ENCODE measurements at places on chromosomes 5 and 9.
A peak's percentile ranks its signal among the peaks of the same experiment; 100 is the strongest.

DNA sequence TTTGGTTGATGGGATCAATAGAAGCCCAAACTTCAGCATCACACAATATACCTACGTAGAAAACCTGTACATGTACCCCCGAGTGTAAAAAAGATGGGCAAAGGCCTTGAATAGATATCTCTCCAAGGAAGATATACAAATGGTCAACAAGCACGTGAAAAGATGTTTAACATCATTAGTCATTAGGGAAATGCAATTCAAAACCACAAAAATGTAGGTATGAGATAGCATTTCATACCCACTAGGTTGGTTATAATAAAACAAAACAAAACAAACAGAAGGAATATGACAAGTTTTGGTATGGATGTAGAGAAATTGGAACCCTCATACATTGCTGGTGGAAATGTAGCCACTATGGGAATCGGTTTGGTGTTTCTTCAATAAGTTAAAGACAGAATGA, 33.1 kb upstream of the PPARGC1B start:
- no peak overlapping the region for H3K27ac ChIP-seq
- H3K4me1 ChIP-seq: no peaks in the 10 kb centered on the region
- H3K27me3 ChIP-seq: peaks cover 2% of the 10 kb centered on the region

- DNase-seq: no peak
- H3K4me1 ChIP-seq: peaks cover 6% of the 10 kb centered on the region
- peaks cover 6% of the 10 kb centered on the region for H3K27me3 ChIP-seq
- H3K4me3 ChIP-seq: peak overlapping the region; percentile 85
These were observed 13.7 kb downstream of the OR1J1 start for GRCh38 chr9:122463828-122464632.

GRCh38 chr9:112084907-112085306, 90.2 kb downstream of the SUSD1 start:
- H3K4me1 ChIP-seq: no peaks in the 10 kb centered on the region
- H3K27me3 ChIP-seq: no peaks in the 10 kb centered on the region
- no peak overlapping the region for H3K4me3 ChIP-seq
- no peak overlapping the region for H3K27ac ChIP-seq
- H3K36me3 ChIP-seq: peaks cover 5% of the 10 kb centered on the region
- no peak for DNase-seq

DNA sequence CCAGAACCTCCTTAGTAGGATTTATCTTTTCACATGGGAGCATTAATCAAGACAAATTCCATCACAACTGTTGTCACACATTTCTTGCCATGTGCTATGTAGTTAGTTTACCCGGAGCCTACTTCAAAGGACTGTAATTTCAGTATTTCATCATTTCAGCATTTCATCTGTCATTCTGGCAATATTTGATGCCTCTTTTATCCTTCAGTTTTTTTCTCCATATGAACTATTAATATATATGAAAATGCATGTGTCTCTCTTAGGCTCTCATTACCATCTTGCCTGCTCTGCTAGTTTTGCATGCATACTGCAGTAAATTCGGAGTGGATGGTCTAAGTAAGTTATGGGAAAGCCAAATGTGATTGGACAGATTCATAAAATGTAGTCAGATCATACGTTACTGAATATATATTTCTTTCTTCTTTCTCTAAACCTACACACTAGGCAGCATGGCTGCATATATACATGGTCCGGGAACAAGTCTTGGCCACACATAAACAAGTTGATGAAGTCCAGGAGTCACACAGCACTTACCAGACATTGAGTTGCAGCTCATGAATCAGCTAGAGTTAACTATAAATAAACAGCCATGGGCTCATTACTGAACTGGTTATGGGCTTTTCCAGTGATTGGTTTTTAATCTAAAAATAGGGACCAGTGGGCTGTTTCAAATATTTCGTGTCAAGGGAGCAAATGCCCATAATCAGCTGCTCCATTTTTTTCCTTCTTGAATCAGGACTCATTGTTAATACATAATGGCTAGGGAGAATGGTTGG, 46.6 kb downstream of the SPATA31D1 start:
- no peaks in the 10 kb centered on the region for H3K4me1 ChIP-seq
- no peak overlapping the region for H3K4me3 ChIP-seq
- H3K27ac ChIP-seq: no peak overlapping the region
- no peak for DNase-seq

DNA sequence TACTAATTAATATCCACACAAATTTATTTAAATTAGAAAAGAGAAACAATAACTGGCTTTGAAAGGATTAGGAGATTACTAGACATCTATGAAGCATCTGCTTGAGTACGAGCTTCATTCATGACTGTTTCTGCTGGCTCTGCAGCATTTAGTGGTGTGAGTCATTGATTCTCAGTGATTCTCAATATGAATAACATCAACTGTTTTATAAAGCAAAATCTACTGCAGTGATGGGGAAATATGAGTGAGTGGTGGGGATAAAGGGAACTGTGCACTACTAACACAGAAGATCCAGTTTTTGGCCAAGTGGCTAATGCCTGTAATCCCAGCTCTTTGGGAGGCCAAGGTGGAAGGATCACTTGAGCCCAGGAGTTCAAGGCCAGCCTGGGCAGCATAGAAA, 8.4 kb downstream of the FNBP1 start:
- H3K27me3 ChIP-seq: no peaks in the 10 kb centered on the region
- H3K36me3 ChIP-seq: peaks cover 7% of the 10 kb centered on the region
- H3K27ac ChIP-seq: peak overlapping the region; percentile 99
- no peak for DNase-seq
- H3K4me3 ChIP-seq: peak overlapping the region; percentile 59
- H3K4me1 ChIP-seq: peaks cover 43% of the 10 kb centered on the region

GRCh38 chr5:180848878-180849277, 12.2 kb downstream of the ZFP62 start:
- H3K27ac ChIP-seq: no peak overlapping the region
- peaks cover 16% of the 10 kb centered on the region for H3K4me1 ChIP-seq
- DNase-seq: no peak
- H3K4me3 ChIP-seq: no peak overlapping the region

- H3K4me1 ChIP-seq: peaks cover 19% of the 10 kb centered on the region
- no peak overlapping the region for H3K4me3 ChIP-seq
- DNase-seq: no peak
- H3K27ac ChIP-seq: peak overlapping the region; percentile 11
- no peaks in the 10 kb centered on the region for H3K36me3 ChIP-seq
- H3K27me3 ChIP-seq: no peaks in the 10 kb centered on the region
These were observed 332.3 kb downstream of the CWC27 start for GRCh38 chr5:65100911-65101631.

DNA sequence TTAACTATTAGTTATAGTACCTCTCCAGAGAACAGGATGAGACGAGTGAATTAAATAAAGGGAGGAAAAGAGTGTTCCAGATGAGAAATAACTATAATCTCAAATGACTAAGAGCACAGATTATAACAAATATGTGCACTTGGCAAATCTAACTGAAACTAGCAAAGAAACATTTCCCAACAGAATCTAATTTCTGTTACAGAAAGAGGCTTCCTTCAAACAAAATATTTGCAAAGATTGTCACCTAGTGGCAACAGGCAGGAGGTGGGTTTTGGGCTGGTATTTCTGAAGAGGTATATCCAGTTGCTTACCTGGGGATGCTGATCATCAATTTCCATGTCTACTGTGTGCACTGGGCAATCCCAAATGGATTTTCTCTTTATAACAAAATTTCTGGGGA, 5.6 kb upstream of the SPDL1 start:
- no peak overlapping the region for H3K4me3 ChIP-seq
- H3K36me3 ChIP-seq: no peaks in the 10 kb centered on the region
- no peak for DNase-seq
- H3K27me3 ChIP-seq: peaks cover 8% of the 10 kb centered on the region
- peaks cover 6% of the 10 kb centered on the region for H3K4me1 ChIP-seq
- no peak overlapping the region for H3K27ac ChIP-seq

DNA sequence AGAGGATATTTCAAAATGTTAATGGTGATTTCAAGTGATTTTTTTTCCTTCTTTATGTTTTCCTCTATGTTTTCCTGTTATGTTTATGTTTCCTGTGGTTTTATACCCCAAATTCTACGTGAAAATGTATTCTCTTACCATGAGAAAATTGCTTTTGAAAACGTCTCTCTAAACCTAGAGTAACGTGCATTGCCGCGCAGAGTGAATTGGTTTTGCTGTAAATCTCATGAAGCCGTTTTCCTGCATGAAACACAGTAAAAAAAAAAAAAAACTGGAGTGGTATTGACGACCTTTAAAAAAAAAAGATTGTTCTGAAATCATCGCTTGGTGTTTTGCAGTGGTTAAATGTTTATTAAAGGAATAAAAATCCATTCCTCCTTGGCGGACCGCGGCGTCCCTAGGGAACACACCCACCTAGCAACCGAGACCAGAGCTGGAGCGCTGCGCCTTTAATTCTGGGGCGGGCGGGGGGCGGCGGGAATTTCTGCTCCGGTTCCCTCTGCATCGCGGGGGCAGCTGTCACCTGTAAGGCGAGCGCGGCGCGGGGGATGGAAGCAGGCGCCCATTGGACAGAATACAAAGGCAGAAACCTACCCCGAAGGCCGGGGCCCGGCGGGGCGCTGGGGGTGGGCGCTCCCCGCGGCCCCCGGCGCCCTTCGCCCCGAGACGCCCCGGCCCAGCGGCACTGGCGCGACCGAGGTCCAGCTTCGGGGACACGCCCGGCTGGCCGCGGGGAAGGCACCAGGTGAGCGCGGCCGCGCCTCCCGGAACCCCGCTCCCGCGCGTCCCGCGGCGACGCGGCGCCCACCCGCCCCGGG, at the start of gene SOWAHA:
Gene SOWAHA, plus strand, starts transcription at position 522 of the 818 bp plus-strand sequence. CDS start 320 bp downstream, outside the sequence.
- peak within 1 kb of the TSS; percentile 34 for H3K4me3 ChIP-seq
- no peak for DNase-seq
- peaks cover 11% of the 10 kb centered on the region for H3K27me3 ChIP-seq
- H3K27ac ChIP-seq: no peak within 1 kb of the TSS
- peaks cover 8% of the 10 kb centered on the region for H3K4me1 ChIP-seq

- H3K4me3 ChIP-seq: no peak overlapping the region
- no peaks in the 10 kb centered on the region for H3K27me3 ChIP-seq
- DNase-seq: no peak
These were observed 125.3 kb upstream of the SAP30L start for GRCh38 chr5:154320224-154321089.

GRCh38 chr5:112554101-112554977, 135.3 kb upstream of the EPB41L4A start:
- no peak for DNase-seq
- peaks cover 8% of the 10 kb centered on the region for H3K4me1 ChIP-seq
- H3K27ac ChIP-seq: no peak overlapping the region
- no peak overlapping the region for H3K4me3 ChIP-seq
- H3K27me3 ChIP-seq: no peaks in the 10 kb centered on the region
